ENCODE measurements at places on chromosomes 2 and 18. TPM values are rescaled to one million over a fixed set of nuclear protein-coding genes. Genes with fewer than 3 reads are reported as not detected.

Gene AKAIN1
- not detected for total RNA-seq

GRCh38 chr2:191150230-191150599 lies 579 bp downstream of the STAT4 start:
- DNase-seq, result no peak

DNA sequence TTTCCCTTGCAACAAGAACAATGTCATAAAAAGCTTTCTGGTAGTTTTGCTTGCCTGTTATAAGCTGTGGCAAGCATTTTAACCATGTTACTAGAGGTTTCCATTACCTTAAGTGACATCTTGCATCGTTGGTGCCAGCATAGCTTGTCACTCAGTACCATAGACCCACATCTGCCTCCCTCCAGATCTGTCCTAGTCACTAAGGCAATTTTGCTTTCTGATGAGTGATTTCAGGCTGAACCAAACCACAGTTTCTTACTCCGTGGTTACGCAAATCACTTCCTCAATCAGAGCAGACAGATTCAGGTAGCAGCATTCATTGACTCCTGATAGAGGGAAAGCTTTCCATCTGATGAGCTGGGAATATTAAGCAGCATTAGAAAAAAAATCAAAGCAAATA lies 1057.5 kb upstream of the FAM98A start:
- DNase-seq, result no peak

DNA sequence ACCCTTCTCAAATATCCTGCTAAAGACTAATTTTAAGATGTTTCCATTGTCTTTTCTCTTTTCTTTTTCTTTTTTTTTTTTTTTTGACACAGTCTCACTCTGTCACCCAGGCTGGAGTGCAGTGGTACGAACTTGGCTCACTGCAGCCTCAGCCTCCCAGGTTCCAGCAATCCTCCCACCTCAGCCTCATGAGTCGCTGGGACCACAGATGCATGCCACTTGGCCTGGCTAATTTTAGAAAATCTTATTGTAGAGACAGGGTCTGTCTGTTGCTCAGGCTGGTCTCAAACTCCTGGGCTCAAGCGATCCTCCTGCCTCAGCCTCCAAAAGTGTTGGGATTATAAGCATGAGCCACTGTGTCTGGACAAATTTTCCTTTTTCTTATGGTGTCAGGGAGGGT lies 167.5 kb downstream of the MCFD2 start:
- no peak for DNase-seq

DNA sequence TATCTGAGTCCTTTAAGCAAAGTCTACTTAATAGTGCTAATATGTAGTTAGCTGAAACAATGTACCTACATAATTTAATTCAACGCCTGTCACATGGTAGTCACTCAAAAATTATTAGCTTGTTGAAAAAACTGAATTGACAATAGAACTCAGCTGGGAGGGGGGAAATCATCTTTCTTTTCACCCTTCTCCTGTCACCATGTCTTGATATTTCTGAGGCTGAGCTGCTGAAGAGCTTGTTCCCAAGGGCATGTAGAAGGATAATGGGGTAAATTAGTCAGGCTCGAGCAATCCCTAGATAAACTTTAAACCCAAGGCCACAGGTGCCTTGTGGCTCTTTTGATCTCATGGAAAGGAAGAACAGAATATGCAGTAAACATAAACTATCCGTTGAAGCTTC lies 339.6 kb upstream of the LRATD1 start:
- no peak for DNase-seq

- no peak for DNase-seq
Measured at GRCh38 chr2:127623388-127624319, 22.3 kb upstream of the GPR17 start.

DNA sequence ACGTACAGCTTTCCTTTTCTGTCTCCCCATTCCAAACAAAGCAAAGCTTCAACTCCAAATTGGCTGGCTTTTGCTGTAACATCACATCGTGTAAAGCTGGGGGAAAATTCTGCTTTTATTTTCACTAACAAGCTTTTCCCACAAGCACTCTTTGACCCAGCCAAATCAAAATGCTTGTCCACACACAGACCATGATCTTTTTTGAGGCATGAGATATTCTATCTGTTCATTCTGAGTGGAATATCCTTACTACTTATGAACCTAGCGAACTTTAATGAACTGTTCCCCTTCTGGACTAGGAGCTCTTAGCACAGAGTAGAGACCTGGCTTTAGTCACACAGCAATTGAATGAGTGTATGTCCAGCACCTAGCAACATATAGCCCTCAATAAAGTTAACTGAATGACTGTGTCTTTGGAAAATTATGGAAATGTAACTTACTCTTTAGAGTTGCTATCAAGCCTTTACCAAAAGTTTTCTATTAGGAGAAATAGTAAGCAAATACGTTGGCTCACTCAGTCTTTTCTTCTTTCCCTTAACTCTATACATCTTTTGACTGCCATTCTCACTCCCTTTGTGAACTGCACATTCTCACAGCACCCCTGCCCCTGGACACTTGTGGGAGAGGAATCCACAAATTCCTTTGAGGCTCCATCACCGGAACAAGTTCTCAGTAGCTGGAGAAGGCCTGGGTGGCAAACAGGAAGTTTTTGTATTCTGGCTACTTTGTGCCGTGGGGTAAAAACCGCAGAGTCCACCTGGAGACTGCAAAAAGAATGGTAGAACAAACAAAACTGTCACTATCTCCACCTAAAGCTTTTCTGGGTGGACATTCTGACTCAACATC lies 1.3 kb upstream of the UBE2E3 start:
- no peak for DNase-seq

DNA sequence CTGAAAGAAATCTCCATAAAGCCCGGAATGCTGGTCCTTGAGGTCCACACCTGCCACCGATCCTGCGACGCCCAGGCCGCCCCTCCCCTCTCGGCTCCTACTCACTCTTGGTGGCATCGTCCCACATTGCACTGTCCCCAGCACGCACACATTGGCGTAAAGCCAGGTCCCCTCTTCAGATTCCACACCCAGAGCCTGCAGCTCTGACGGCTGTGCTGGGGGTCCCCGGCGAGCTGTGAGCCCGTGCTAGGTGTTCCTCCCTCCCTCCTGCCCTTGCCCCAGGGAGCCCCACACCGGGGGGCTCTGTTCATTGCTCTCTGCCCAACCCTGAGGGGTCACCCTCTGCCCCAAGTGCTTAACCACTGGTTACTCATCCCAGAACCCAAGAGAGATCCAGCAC lies 8.5 kb downstream of the TPO start:
- no peak for DNase-seq

- no peak for DNase-seq
Measured at GRCh38 chr2:163441603-163442002, 294.2 kb downstream of the FIGN start.

GRCh38 chr2:85445316-85446295 lies 27.1 kb downstream of the SH2D6 start:
- DNase-seq, result no peak

DNA sequence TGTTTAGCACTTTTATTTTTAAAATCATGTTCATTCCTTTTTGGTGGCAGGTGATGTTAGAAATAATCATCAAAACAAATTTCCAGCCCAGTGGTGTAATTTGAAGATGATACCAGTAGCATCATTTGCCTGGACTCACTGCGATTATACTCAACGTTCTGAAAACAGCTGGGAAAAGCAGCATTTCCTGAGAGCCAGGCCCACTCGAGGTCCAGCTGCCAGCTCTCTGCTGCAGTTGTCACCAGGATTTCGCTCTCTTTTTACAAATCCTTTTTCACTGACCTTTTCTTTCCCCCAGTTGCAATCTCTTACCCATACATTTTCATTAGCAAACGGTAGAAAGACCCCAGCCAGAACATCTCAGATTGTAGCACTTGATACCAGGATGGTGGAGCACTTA lies 110.6 kb upstream of the LYPD1 start:
- no peak for DNase-seq

Gene NTSR2
- not detected for total RNA-seq

DNA sequence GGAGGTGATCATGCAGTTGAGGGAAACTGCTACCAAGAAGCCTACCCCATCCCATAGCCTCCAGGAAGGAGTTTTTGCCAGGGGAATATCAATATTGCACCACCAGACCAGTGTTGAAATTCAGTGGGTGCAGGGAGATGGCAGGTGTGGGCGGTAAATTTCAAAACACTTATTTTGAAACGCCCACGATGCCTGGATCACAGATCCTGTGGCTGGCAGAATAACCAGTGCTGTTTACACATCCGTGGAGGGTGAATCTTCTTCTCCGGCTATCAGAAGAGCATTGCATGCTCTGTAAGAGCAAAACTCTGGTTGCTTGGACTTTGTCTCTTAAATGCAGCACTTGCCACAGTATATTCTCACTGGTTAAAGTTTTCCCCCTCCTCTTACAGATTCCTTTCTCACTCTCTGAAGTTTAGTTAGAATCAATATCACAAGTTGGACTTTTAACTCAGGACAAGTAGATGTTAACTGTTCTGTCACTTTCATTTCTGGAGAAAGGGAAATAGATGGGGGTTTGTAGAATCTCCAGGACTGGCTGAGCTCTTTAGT lies 70.5 kb upstream of the ZCCHC2 start:
- no peak for DNase-seq

Gene CRYBA2
- 0.81 TPM for total RNA-seq

DNA sequence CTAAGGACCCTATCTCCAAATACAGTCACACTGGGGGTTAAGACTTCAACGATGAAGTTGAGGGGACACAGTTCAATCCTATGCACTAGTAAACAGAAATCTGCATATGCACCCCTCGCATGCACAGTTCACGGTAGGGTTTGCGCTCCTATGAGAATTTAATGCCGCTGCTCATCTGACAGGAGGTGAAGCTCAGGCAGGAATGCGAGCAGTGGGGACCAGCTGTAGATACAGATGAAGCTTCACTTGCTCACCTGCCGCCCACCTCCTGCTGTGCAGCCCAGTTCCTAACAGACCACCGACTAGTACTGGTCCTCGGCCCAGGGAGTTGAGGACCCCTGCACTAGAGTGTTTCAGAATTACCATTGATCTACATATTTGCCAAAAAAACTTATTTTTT lies 40.0 kb upstream of the FAHD2A start:
- no peak for DNase-seq

Gene MFSD2B
- 10.9 TPM for total RNA-seq

- DNase-seq, result no peak
Measured at GRCh38 chr18:45339810-45340550, 275.3 kb upstream of the SLC14A2 start.

- no peak for DNase-seq
Measured at GRCh38 chr2:67616749-67617148, 219.6 kb downstream of the ETAA1 start.

DNA sequence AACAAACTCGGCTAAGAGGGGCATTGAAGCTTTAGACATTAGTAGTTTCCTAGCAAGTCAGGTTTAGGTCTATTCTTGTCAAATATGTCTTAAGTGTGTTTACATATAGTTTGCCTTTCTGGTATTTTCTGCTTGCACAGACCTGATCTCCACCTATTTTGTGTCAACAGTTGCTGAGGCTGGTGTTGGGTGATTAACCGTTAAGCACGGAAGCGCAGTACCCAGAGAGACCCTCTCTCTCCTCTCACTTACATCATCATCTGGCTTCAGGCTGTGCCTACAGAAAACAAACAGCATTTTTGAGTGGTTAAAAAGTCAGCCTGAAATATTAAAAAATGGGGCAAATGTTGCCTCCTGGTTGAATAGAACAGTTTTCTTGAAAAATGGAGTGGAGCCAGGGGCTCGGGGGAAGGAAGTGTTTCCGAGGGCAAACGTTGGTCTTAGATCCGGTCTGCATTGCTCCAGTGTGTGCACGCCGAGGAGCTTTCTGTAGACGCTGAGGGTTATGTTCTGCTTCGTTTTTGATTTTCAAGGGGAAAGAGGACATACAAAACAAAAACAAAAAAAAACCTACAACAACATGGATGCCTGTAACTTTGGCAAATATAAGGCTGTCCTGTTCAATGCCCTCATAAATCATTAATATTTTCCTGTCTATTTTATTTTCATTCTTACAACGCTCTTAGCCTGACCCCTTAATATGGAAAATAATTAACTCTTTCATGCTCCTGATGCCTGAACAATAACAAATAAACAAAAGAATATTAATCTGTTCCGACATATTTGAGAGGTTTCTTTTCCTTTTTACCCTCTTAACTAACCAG lies 120.8 kb downstream of the MEIS1 start:
- no peak for DNase-seq

Gene LIMS3
- 0.74 TPM for total RNA-seq

DNA sequence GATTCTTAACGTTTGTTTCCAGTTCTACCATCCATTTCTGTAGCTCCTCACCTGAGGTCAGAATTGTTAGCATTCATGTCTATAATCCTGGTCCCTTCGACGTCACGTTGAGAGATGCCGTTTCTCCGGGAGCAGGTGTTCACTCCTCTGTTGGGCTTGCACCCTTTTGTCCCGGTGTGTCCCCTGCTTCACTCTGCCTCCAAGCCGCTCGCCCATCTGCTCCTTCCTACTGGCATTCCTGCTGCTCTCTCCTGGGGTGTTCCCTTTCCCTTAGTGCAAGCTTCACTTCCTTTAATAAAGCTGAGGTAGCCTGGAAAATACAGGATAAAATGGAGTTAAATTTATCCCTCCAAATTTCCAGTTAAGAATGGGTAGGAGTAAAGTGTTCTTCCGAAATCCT lies 61.9 kb upstream of the CABYR start:
- DNase-seq, result no peak

DNA sequence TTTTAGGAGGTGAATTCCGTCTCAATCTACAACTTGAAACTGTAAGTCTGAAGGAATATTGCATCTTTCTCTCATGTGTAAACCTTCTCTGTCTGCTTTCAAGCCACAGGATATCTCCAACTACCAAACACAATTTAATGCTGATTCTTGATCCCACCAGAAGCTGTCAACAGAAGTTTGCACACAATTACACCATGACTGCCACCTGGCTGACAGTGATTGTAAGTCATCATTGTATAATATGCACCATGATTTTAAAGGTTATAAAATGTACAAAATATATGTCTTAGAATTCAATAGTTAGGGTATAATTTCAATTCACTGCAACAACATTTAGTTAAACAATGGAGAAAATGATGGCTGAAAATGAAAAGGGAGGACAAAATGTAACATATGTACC lies 18.4 kb downstream of the PREPL start:
- no peak for DNase-seq

Gene RTP5
- not detected for total RNA-seq

DNA sequence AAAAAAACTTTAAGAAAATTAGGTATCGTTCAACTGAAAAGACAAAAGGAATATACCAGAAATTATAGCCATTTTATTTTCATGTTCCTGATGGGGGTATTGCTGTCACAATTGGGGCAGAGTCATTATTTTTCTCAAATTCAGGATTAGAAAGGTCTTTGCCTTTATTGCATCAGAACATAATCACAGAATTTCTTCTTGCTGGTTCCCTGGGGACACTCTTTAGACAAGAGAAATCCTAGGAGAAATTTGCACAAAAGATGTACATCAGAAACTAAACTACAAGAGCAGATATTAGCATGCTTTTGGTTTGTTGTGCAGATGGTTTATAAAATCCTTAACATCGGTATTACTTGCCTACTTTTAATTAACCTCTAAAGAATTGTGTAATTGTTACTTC lies 103.2 kb downstream of the NCOA1 start:
- no peak for DNase-seq

DNA sequence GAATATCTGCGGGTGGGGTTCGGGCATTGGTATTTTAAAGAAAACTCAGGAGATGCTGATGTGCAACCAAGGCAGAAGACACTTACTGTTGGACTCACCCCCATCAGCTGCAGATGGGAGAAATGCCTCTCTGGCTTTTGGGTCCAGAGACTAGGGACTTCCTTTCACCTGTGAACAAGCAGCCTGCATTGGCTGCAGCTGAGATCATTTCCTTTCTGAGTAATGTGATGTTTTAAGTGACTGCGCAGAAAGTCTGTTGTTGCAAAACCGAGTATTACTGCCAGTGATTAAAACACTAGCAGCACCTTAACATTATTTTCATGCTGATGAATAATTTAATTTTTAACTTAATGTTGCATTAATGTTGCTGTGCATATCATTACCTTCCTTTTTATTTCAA lies 143.0 kb downstream of the TSN start:
- DNase-seq, result no peak
